ENCODE measurements at places on chromosomes 12 and 14. TPM values are rescaled to one million over a fixed set of nuclear protein-coding genes. Genes with fewer than 3 reads are reported as not detected.

GRIP1 gene
- total RNA-seq = 9.2 TPM

DEGS2 gene
- 4.9 TPM for total RNA-seq

CELA1 gene
- total RNA-seq = not detected

MGP gene
- 0.72 TPM for total RNA-seq

BORCS5 gene
- total RNA-seq = 7.8 TPM

FIGNL2 gene
- 0.23 TPM for total RNA-seq

KLRC1 gene
- not detected for total RNA-seq

CPNE6 gene
- not detected for total RNA-seq

KRT79 gene
- total RNA-seq = not detected

PUS1 gene
- total RNA-seq = 108 TPM

CEBPE gene
- total RNA-seq = not detected

KRT6C gene
- not detected for total RNA-seq

GLT1D1 gene
- total RNA-seq = not detected

ENDOU gene
- total RNA-seq = not detected

RBM19 gene
- total RNA-seq = 44.8 TPM

RNF31 gene
- 48.6 TPM for total RNA-seq

FZD10 gene
- total RNA-seq = not detected

KLRC2 gene
- total RNA-seq = not detected

LTBR gene
- total RNA-seq = 3.1 TPM

CCDC175 gene
- not detected for total RNA-seq

KRT6B gene
- not detected for total RNA-seq

TEX52 gene
- not detected for total RNA-seq

ART4 gene
- total RNA-seq = not detected

GYS2 gene
- not detected for total RNA-seq

USP44 gene
- 0.10 TPM for total RNA-seq

MSRB3 gene
- 89.7 TPM for total RNA-seq

AKAP3 gene
- 0.26 TPM for total RNA-seq

ATP5MC2 gene
- 290 TPM for total RNA-seq

OTOGL gene
- total RNA-seq = not detected

SLC35F4 gene
- not detected for total RNA-seq

HOXC10 gene
- total RNA-seq = 154 TPM

TRHDE gene
- 1.9 TPM for total RNA-seq

SLC24A4 gene
- total RNA-seq = not detected

MUCL1 gene
- not detected for total RNA-seq

RIMBP2 gene
- total RNA-seq = not detected

ANG gene
- 1.9 TPM for total RNA-seq

FOXG1 gene
- total RNA-seq = not detected

ADAMTS20 gene
- total RNA-seq = not detected

GPR84 gene
- total RNA-seq = not detected

ZBTB1 gene
- 36.1 TPM for total RNA-seq

EIF2B2 gene
- 37.5 TPM for total RNA-seq

All from Panc1 (cell line).